ENCODE measurements at places on chromosomes 1 and 21.

- DNase-seq = no peak
Measured at GRCh38 chr1:84698151-84699110, 8.2 kb upstream of the SSX2IP start.

DNA sequence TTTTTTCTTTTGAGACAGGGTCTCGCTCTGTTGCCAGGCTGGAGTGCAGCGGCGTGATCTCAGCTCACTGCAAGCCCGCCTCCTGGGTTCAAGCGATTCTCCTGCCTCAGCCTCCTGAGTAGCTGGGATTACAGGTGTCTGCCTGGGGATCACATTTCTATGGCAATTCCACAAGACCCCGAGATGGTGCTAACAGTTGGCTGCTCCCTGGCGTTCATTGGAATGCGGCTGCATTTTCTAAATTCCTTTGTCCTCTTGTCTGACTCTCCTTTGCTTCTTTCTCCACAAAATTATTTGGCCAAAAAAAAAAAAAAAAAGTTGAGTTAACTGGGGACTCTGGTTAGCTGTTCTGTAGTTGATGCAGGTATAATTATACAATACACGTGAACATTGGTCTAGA, 176.4 kb downstream of the ETS2 start:
- no peak for DNase-seq

DNA sequence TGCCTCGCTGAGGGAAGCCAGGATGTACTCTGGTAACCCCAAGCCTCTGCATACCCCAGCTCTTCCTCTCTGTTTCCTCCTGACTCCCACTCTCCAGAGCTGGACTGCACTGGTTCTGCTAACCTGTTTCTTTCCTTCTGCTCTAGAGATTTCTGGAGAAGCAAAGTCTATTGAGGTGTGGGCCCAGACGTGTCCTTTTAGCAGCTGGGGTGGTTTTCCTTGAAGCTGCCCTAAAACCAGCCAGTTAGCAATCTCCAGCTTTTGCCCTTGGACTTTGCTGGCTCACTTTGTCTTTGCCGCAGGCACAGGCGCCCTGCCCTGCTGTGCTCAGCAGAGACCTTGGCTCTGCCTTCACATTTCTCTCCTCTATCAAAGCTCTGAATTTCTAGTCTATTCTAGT, 171.8 kb upstream of the IVNS1ABP start:
- DNase-seq = no peak

- no peak for DNase-seq
Measured at GRCh38 chr21:41582298-41582840, 74.4 kb upstream of the TMPRSS2 start.

GRCh38 chr1:28139025-28139712, 37.3 kb downstream of the PTAFR start:
- peak; percentile 88 for DNase-seq

DNA sequence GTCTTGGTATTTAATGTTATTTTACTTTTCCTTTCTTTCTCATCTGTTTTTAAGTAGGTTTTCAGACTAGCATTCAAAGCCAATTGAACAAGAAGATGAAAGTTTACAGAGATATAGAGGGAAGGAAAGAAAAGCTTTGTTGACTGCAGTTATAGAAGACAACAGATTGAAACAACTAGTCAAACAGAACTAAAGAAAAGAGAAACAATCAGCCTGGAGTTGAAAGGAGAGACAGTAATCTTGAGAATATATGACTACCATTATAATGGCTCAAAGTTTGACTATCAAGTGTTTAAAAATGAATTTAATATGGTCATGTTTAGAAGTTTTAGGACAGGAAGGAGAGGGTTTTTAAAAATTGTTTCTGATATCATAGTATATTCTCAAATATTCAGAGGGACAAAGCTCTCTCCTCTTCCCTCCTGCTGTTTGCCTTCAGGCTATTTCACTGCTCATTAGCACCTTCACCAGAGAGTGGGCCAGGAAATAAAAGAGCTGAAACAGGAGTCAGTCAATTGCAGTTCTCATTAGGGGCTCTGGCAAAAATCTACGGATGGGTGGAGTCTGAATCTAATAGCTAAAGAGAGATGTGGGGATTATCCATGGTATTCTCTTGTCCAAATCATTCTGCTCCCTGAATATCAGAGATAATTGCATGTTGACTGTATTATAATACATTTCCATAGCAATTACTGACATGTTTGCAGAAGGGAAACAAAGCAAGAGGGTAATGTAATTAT, 577.8 kb downstream of the BRINP3 start:
- DNase-seq = no peak
